ENCODE measurements at places on chromosomes 12 and 14.

DNA sequence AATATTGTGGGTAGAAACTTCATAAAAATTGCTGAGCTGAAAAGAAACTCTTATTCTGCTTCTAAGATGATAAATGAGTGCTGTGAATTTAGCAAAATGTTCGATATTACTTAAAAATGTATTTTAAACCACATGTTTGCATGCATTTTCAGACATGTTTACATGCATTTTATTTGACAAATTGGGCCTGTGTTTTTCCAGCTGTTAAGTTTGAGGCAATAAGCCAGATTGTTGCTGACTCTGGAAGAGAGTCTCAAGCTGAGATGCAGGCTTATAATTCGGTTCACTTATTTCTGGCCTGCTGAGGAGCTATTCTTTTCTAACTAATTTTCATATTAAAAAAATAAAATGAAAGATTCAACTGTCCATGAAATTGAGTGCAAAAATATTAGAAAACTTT lies 110.1 kb downstream of the SYNE2 start:
- H3K27ac ChIP-seq: no peak overlapping the region
- peaks cover 2% of the 10 kb centered on the region for H3K36me3 ChIP-seq
- H3K4me1 ChIP-seq: no peaks in the 10 kb centered on the region
- no peak overlapping the region for H3K4me3 ChIP-seq
- H3K27me3 ChIP-seq: no peaks in the 10 kb centered on the region

DNA sequence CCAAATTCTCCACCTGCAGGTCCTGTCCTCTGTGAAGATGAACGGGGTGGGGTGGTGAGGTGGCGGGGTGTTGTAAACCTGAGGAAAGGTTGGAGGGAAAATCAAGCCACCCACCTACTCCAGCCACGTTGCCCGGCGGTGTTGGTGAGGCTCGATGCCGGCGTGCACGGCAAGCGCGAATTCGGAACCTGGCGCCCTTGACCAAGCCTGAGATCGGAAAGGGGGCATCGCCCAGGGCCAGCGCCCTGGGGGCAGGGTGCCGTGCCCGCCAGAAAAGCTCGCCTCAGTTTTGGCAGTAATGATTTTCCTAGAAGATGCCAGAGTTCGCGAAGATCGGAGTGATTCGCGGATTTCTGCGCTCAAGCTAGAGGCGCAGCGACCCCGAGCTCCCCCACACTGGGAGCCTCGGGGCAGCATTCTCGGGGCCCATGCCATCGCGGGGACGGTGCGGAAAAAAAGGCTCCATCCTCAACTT lies 817 bp downstream of the STXBP6 start:
- H3K27me3 ChIP-seq: peaks cover 39% of the 10 kb centered on the region
- peak overlapping the region; percentile 80 for H3K4me3 ChIP-seq
- H3K4me1 ChIP-seq: peaks cover 8% of the 10 kb centered on the region

- no peak overlapping the region for H3K4me3 ChIP-seq
- no peak for DNase-seq
Observed at GRCh38 chr12:54041097-54041690, 8.3 kb downstream of the HOXC5 start.

GRCh38 chr12:92524489-92524888 lies 178.3 kb upstream of the PLEKHG7 start:
- H3K27me3 ChIP-seq: no peaks in the 10 kb centered on the region
- DNase-seq: no peak
- H3K4me1 ChIP-seq: no peaks in the 10 kb centered on the region
- H3K4me3 ChIP-seq: no peak overlapping the region
- H3K27ac ChIP-seq: no peak overlapping the region
- no peaks in the 10 kb centered on the region for H3K36me3 ChIP-seq

GRCh38 chr12:71478270-71478669 lies 38.7 kb downstream of the LGR5 start:
- H3K27ac ChIP-seq: no peak overlapping the region
- no peak for DNase-seq
- no peaks in the 10 kb centered on the region for H3K36me3 ChIP-seq
- H3K27me3 ChIP-seq: no peaks in the 10 kb centered on the region

DNA sequence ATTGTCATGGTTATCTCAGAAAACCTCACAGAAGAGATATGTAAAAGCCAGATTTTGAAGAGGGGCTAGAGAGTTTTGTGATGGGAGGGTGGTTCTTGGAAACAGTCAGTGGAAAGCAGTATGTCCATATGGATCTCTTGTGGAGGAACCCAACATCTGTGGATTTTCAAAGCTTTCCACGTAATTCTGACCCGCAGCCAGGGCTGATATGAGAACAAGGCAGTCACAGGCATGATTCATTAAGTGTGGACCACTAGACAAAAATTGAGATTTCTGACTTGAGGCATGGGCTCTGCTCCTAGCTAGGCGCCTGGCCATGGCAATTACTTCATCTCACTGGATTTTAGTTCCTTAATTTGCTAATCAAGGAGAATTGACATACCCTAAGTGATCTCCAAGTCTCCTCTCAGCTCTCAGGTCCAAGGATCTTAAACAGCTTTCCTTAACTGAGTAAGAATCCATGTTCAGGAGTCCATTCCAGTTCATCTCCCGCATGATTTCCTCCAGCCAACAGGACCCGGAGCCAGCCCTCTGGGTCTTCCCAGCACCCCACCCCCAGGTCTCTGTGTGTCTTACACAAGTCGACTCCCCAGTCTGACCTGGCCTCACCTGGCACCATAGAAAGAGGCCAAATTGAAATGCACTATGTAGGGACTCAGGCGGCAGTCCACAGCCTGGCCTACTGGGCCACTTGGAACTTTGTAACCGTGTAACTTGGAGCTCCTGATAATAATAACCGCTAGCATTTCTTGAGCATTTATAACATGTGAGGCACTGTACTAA lies 176.3 kb upstream of the PARP11 start:
- DNase-seq: no peak
- H3K4me1 ChIP-seq: no peaks in the 10 kb centered on the region
- no peak overlapping the region for H3K27ac ChIP-seq
- H3K36me3 ChIP-seq: no peaks in the 10 kb centered on the region

DNA sequence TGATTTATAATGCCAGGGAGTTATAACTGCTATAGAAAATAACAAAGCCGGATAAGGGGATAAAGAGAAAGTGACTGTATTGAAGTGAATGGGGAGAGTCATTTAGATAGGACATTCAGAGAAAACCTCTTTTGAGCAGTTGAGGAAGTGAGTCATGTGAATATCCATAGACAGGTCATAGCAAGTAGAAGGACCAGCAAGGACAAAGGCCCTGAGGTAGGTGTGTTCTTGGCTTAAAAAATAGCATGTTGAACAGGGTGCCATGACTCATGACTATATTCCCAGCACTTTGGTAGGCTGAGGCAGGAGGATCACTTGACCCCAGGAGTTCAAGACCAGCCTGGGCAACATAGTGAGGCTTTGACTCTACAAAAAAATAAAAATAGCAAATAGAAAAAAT lies 51.5 kb upstream of the RAP1B start:
- peak; percentile 31 for DNase-seq
- H3K27me3 ChIP-seq: no peaks in the 10 kb centered on the region
- no peak overlapping the region for H3K27ac ChIP-seq
- no peak overlapping the region for H3K4me3 ChIP-seq
- H3K36me3 ChIP-seq: no peaks in the 10 kb centered on the region
- peaks cover 7% of the 10 kb centered on the region for H3K4me1 ChIP-seq

All from trophoblast cell (in vitro differentiated cells and primary cell).